Vagina (tissue), 2 donors: ENCODE measurements at places on chromosomes 16 and 17.
A peak's percentile ranks its signal among the peaks of the same experiment; 100 is the strongest.

- H3K27ac ChIP-seq: no peak overlapping the region
- H3K27me3 ChIP-seq: no peaks in the 10 kb centered on the region
- DNase-seq: no peak
- no peaks in the 10 kb centered on the region for H3K36me3 ChIP-seq
- no peak overlapping the region for H3K4me3 ChIP-seq
- H3K4me1 ChIP-seq: peaks cover 32% of the 10 kb centered on the region
Observed at GRCh38 chr17:63474586-63475460, 2.0 kb upstream of the ACE start.

GRCh38 chr16:86968866-86969265 lies 348.3 kb downstream of the C16orf95 start:
- H3K4me3 ChIP-seq: no peak overlapping the region
- no peak overlapping the region for H3K27ac ChIP-seq
- no peak for DNase-seq
- no peaks in the 10 kb centered on the region for H3K36me3 ChIP-seq
- H3K27me3 ChIP-seq: no peaks in the 10 kb centered on the region

- H3K4me1 ChIP-seq: peaks cover 7% of the 10 kb centered on the region
- no peak overlapping the region for H3K4me3 ChIP-seq
- no peak overlapping the region for H3K27ac ChIP-seq
- no peak for DNase-seq
- no peaks in the 10 kb centered on the region for H3K27me3 ChIP-seq
Observed at GRCh38 chr16:71249399-71249798, 18.9 kb upstream of the HYDIN start.

GRCh38 chr17:46125831-46126230 lies 67.4 kb downstream of the KANSL1 start:
- no peak for DNase-seq
- no peak overlapping the region for H3K27ac ChIP-seq
- H3K4me1 ChIP-seq: peaks cover 90% of the 10 kb centered on the region
- no peaks in the 10 kb centered on the region for H3K27me3 ChIP-seq
- H3K4me3 ChIP-seq: no peak overlapping the region
- no peaks in the 10 kb centered on the region for H3K36me3 ChIP-seq

DNA sequence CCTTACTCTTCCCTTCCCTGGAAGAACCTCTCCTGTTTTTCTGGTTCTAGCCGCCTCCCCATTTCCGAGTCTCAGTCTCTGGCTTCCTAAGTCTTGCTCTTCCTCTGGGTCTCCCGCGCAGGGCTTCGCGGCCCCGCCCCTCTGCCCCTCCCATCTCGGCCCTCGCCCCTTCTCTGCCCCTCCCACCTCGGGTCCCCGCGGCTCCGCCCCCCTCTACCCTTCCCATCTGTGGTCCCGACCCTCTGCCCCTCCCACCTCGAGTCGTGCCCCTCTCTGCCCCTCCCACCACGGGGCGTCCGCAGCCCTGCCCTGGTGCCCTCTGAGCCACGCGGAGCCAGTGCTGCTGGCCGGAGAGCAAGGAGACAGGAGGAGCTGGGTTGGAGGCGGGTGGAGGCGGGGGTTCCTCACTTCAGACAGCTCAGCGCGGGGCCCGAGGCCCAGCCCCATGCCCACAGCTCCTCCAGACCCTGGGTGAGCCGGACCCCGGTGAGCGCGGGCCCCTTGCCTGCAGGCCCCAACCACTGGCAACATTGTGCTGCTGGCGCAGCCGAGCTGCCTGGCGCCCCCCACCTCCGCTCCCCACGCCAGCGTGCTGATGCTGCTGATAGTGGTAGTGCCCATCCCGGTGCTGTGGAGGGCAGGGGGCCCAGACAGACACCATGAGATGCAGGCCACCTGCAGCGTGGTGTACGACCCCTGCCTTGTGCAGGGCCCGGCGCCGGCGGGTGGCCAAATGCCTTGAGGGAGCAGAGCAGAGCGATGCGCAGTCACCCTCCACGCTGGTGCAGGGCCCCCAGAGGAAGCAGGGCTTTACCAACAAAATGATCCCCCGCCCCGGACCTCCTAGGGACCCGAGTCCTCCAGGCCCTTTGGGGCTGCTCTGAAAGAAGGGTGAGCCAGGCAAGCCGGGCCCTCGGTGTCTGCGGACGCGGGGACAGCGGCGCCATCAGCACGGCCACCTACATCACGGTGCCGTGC lies 2115.3 kb downstream of the TP53TG3F start:
- no peak overlapping the region for H3K27ac ChIP-seq
- DNase-seq: peak; percentile 85
- H3K4me3 ChIP-seq: no peak overlapping the region
- H3K27me3 ChIP-seq: no peaks in the 10 kb centered on the region
- H3K4me1 ChIP-seq: no peaks in the 10 kb centered on the region
- no peaks in the 10 kb centered on the region for H3K36me3 ChIP-seq
